ENCODE measurements at places on chromosomes 5 and 9. TPM values are rescaled to one million over a fixed set of nuclear protein-coding genes. Genes with fewer than 3 reads are reported as not detected.

Gene SLC25A51
- 26.4 TPM for total RNA-seq

Gene IL5
- total RNA-seq, result not detected

Gene SOHLH1
- total RNA-seq, result not detected

Gene ALDH1A1
- total RNA-seq, result 0.82 TPM

Gene PTGDS
- 166 TPM for total RNA-seq

All from T-helper 17 cell (primary cell).